ENCODE measurements at places on chromosomes 2 and 18. TPM values are rescaled to one million over a fixed set of nuclear protein-coding genes. Genes with fewer than 3 reads are reported as not detected.

DNA sequence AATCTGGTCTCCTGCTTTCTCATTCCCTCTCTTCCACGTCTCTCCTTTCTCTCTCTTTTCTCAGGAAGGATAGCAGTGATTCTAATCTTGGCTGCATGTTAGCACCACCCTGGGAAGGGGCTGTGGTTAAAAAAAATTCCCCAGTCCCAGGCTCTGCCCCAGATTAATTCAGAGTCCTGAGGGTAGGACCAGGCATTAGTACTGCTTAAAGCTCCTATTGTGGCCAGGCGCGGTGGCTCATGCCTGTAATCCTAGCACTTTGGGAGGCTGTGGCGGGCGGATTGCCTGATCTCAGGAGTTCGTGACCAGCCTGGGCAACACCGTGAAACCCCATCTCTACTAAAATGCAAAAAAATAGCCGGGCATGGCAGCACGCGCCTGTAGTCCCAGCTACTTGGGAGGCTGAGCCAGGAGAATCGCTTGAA is 35.4 kb upstream of the EML4 start:
- no peaks in the 10 kb centered on the region for H3K36me3 ChIP-seq
- H3K27ac ChIP-seq: peak overlapping the region; percentile 90
- H3K4me1 ChIP-seq: peaks cover 82% of the 10 kb centered on the region
- H3K27me3 ChIP-seq: no peaks in the 10 kb centered on the region
- peak overlapping the region; percentile 77 for H3K4me3 ChIP-seq
- DNase-seq: no peak

DNA sequence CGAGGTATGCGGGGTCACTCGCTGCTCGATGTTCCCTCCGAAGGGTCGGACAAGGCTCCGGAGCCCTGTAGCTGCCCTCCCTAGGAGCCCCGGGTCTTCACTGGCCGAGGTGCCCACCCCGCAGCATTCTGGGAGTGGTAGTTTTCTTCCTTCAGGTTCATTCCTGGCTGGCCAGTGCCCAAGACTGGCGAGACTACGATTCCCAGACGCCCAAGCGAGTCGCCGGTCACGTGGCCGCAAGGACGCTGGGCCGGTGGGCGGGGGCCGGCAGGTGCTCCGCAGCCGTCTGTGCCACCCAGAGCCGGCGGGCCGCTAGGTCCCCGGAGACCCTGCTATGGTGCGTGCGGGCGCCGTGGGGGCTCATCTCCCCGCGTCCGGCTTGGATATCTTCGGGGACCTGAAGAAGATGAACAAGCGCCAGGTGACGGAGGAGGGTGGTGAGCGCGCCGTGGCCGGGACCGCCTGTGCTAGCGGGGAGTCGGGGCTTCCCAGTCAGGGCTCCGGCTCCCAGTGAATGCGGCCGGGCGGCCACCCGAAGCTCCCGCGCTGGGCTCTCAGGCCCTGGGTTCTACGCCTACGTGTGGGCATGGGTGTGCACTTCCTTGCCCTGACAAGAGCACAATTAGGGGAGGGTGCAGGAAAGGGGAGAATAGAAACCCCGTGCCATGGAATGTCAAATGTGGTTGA is at the start of gene SEC11C:
TSS of gene SEC11C (plus strand) at position 270 of the 687 bp plus-strand sequence. CDS start at position 335, 65 bp downstream.
- peak within 1 kb of the TSS; percentile 94 for H3K4me3 ChIP-seq
- H3K4me1 ChIP-seq: peaks cover 38% of the 10 kb centered on the region
- DNase-seq: peak; percentile 97
- H3K27me3 ChIP-seq: peaks cover 5% of the 10 kb centered on the region
- no peaks in the 10 kb centered on the region for H3K36me3 ChIP-seq

DNA sequence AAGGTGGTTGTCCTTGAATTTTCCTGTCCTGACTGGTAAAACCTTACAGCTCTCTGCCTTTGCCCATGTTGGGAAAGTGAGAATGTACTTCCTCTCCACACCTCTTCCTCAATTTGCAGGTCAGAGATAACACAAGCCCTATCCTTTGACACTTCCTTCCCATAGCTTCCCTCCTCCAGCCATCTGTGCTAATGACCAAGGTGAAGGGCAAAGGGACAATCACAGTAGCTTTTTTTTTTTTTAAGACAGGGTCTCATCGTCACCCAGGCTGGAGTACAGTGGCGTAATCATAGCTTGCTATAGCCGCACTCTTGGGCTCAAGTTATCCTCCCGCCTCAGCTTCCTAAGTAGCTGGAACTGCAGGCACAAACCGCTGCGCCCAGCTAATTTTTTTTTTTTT is 24.3 kb upstream of the STPG4 start:
- peaks cover 5% of the 10 kb centered on the region for H3K27me3 ChIP-seq
- no peak overlapping the region for H3K4me3 ChIP-seq
- peaks cover 21% of the 10 kb centered on the region for H3K4me1 ChIP-seq
- peaks cover 20% of the 10 kb centered on the region for H3K36me3 ChIP-seq

DNA sequence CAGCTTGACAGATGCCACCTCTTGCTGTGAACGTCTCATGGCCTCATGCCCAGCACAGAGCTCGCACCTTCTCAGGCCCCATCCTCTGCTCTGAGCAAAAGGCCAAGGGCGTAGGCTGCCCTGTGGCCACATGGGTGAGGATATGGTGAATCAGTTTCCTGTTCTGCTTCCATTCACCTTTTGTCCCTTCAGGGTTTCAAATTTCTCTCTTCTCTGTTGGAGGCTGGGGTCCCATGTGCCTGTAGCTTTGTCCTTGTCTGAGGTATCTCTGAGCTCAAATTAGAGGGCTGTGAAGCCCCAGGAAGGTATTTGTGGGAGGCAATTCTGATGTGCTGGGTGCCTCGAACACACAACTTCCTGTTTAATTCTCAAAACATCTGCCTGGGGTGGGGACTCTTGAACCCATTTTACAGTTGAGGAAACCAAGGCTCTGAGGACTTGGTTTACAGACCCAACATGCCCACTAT is 29.0 kb downstream of the ZAP70 start:
- H3K27me3 ChIP-seq: no peaks in the 10 kb centered on the region
- H3K27ac ChIP-seq: peak overlapping the region; percentile 79
- H3K36me3 ChIP-seq: peaks cover 28% of the 10 kb centered on the region
- no peak overlapping the region for H3K4me3 ChIP-seq

- H3K4me3 ChIP-seq: no peak overlapping the region
- DNase-seq: no peak
- H3K27ac ChIP-seq: no peak overlapping the region
- H3K36me3 ChIP-seq: no peaks in the 10 kb centered on the region
Measured at GRCh38 chr2:75030218-75031009, 72.0 kb downstream of the POLE4 start.

- H3K4me1 ChIP-seq: no peaks in the 10 kb centered on the region
- no peaks in the 10 kb centered on the region for H3K27me3 ChIP-seq
- no peaks in the 10 kb centered on the region for H3K36me3 ChIP-seq
- no peak overlapping the region for H3K27ac ChIP-seq
- H3K4me3 ChIP-seq: no peak overlapping the region
- no peak for DNase-seq
Measured at GRCh38 chr2:164692114-164692513, 70.8 kb upstream of the GRB14 start.

- no peak overlapping the region for H3K4me3 ChIP-seq
- no peaks in the 10 kb centered on the region for H3K27me3 ChIP-seq
- H3K27ac ChIP-seq: no peak overlapping the region
Measured at GRCh38 chr2:223815884-223816570, 21.4 kb downstream of the AP1S3 start.

- peaks cover 66% of the 10 kb centered on the region for H3K36me3 ChIP-seq
- H3K4me3 ChIP-seq: peak overlapping the region; percentile 30
- H3K4me1 ChIP-seq: peaks cover 57% of the 10 kb centered on the region
- no peaks in the 10 kb centered on the region for H3K27me3 ChIP-seq
- H3K27ac ChIP-seq: peak overlapping the region; percentile 82
Measured at GRCh38 chr2:85318222-85319074, 9.3 kb downstream of the TGOLN2 start.

GRCh38 chr18:32036506-32037180 is 18.0 kb downstream of the RNF125 start:
- H3K4me1 ChIP-seq: peaks cover 82% of the 10 kb centered on the region
- peak; percentile 56 for DNase-seq
- no peaks in the 10 kb centered on the region for H3K27me3 ChIP-seq
- peaks cover 38% of the 10 kb centered on the region for H3K36me3 ChIP-seq
- H3K27ac ChIP-seq: peak overlapping the region; percentile 91
- peak overlapping the region; percentile 17 for H3K4me3 ChIP-seq

- H3K27me3 ChIP-seq: no peaks in the 10 kb centered on the region
- no peaks in the 10 kb centered on the region for H3K4me1 ChIP-seq
- H3K4me3 ChIP-seq: no peak overlapping the region
- no peaks in the 10 kb centered on the region for H3K36me3 ChIP-seq
Measured at GRCh38 chr2:41431756-41432155, 616.1 kb upstream of the PKDCC start.

DNA sequence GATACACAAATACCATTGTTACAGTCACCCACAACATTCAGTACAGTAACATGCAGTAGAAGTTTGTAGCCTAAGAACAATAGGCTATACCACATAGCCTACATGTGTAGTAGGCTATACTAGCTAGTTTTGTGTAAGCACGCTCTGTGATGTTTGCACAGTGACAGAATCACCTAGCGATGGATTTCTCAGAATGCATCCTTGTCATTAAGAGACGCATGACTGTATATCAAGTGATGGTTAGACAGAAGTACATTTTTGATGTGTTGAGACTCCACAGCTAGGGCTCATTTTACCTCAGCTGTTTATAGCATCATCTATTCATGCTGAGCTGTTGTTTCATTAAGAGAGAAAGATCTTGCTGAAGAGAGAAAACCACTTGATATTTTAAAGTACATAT is 19.4 kb downstream of the PLEKHA3 start:
- DNase-seq: no peak
- no peaks in the 10 kb centered on the region for H3K4me1 ChIP-seq
- H3K36me3 ChIP-seq: peaks cover 53% of the 10 kb centered on the region
- no peak overlapping the region for H3K4me3 ChIP-seq

- H3K4me1 ChIP-seq: peaks cover 13% of the 10 kb centered on the region
- no peaks in the 10 kb centered on the region for H3K36me3 ChIP-seq
- H3K27me3 ChIP-seq: peaks cover 10% of the 10 kb centered on the region
- DNase-seq: no peak
- H3K27ac ChIP-seq: no peak overlapping the region
Measured at GRCh38 chr2:176935543-176936102, 277.0 kb upstream of the HNRNPA3 start.

GRCh38 chr18:49997558-49997957 is 184.2 kb upstream of the ACAA2 start:
- no peak for DNase-seq
- H3K4me1 ChIP-seq: no peaks in the 10 kb centered on the region
- peaks cover 6% of the 10 kb centered on the region for H3K27me3 ChIP-seq
- H3K4me3 ChIP-seq: no peak overlapping the region

DNA sequence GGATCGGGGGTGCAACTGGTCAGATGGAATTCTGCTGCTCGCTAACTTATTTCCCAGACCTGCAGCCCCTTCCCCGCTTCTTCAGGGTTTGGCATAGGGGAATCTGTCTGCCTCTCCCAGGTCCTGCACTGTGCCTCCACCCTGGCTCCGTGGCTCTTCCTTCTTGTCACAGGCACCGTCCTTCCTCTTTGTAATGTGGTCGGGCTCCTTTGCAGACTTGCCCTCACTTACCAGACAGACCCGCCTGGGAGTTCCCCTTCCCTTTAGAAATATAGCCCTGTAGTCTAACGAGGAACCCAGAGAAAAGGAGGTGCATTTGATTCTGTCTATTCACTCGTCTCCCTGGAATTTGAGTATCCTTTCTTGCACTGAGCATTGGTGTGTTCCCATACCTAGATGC is 63.9 kb upstream of the PAX8 start:
- no peaks in the 10 kb centered on the region for H3K36me3 ChIP-seq
- H3K27ac ChIP-seq: no peak overlapping the region
- no peak for DNase-seq
- peaks cover 21% of the 10 kb centered on the region for H3K27me3 ChIP-seq
- no peak overlapping the region for H3K4me3 ChIP-seq

- H3K36me3 ChIP-seq: no peaks in the 10 kb centered on the region
- H3K27me3 ChIP-seq: peaks cover 25% of the 10 kb centered on the region
- no peak for DNase-seq
- H3K4me3 ChIP-seq: no peak overlapping the region
Measured at GRCh38 chr2:219444566-219445091, 10.0 kb downstream of the SPEG start.

- H3K27me3 ChIP-seq: peaks cover 8% of the 10 kb centered on the region
- H3K4me3 ChIP-seq: peak overlapping the region; percentile 36
- H3K36me3 ChIP-seq: no peaks in the 10 kb centered on the region
- H3K4me1 ChIP-seq: peaks cover 24% of the 10 kb centered on the region
Measured at GRCh38 chr2:239927424-239927981, 97.6 kb downstream of the NDUFA10 start.

DNA sequence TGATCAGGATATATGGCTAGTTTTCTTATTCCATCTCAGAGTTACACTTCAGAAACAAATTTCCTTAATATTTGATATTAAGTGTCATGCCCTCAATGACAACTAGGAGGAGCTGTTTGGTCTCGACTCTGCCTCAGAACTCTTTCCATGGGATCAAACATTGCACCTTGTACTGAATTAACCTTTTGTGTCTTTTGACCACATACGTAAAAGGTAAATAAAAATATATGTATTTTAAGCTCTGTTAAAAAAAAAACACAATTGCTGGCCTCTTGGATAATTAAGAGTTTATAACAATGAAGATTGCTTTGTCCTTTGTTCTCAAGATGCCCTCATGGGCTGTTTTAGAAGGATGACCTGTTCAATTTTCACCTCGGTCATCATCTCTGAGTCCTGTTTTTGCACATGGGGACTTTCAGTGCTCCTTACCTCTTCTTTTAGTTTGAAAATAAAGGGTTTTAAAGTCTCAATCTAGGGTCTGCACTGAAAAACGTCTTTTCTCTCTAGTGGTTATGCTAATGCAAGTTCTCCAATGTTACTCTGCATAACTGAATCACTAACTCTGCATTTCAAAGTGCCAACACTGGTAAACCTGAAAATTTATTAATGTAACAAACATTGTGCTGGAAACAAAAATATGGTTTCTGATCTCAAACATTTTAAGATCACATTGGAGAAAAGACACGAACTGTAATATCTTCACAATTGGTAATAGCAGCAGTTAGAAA is 18.8 kb upstream of the FN1 start:
- no peaks in the 10 kb centered on the region for H3K4me1 ChIP-seq
- DNase-seq: no peak
- H3K4me3 ChIP-seq: no peak overlapping the region
- H3K27me3 ChIP-seq: peaks cover 13% of the 10 kb centered on the region
- H3K27ac ChIP-seq: no peak overlapping the region
- no peaks in the 10 kb centered on the region for H3K36me3 ChIP-seq

GRCh38 chr2:169713331-169713730 is 19.1 kb downstream of the PHOSPHO2 start:
- H3K27me3 ChIP-seq: no peaks in the 10 kb centered on the region
- no peaks in the 10 kb centered on the region for H3K36me3 ChIP-seq
- no peak overlapping the region for H3K4me3 ChIP-seq
- no peak overlapping the region for H3K27ac ChIP-seq
- H3K4me1 ChIP-seq: no peaks in the 10 kb centered on the region
- DNase-seq: no peak

Gene C2orf74
- 14.7 TPM for total RNA-seq

Gene IL36G
- total RNA-seq: not detected

Gene RNU2-63P
- 25.7 TPM for total RNA-seq

Gene IL36RN
- total RNA-seq: not detected

Gene LIMS3
- 3.3 TPM for total RNA-seq

Gene EPAS1
- 54.6 TPM for total RNA-seq

Gene GTF2A1L
- total RNA-seq: not detected

Gene MC4R
- total RNA-seq: not detected

Gene GDF7
- total RNA-seq: 0.05 TPM

Gene PAX3
- not detected for total RNA-seq

Gene SLC5A7
- total RNA-seq: not detected

Gene KLHL29
- total RNA-seq: 0.88 TPM
